EH (cell line): ENCODE measurements at places on chromosomes 5 and 9.
A peak's percentile ranks its signal among the peaks of the same experiment; 100 is the strongest.

DNA sequence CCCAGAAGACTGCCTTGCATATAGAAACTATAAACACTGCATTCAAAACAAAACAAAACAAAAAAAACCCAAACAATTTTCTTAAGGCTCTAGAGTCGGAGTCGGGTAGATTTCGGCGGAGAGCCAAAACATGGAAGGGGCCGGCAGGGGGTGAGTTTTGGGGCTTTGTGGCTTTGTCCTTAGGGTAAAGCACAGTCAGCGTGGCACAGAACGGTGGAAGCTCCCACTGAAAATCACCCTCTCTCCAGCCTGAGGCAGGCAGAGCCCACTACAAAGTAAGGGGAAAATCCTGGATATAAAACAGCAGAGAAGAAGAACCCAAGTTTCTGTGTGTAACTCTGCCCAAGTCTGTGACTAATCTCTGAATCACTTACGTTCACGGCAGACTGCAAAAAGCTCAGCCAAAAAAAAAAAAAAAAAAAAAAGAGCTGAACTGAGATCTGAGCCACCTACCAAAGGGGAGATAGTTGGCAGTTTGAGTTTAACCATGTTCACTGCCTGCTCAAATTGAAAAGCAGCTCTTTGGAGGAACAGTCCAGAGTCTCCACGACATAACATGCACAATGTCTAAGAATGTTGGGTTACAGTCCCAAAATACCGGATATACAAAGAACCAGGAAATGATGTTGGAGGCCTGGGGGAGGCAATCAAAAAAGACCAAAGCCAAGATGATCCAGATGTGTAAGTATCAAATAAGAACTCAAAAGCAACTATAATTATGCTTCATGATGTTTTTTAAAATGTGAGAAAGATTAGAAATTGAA is 26.6 kb upstream of the OR2K2 start:
- DNase-seq, result peak; percentile 90

DNA sequence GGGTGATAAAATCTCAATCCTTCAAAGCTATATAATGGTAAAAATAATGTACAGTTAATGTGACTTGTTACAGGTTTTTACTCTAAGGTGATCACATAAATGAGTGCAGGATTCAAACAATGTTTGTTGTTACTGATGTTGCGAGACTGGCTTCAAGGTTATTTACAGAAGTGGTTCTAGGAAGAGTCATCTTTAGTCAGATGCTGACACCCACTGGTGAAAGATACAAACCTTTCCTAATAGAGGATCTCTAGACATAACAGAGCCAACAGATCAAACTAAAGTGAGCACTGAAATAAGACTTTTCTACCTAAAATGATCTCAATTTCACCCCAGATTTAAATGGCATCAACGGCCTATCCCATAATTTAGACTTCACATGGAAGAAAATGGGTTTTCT is 20.2 kb downstream of the ARSB start:
- DNase-seq, result peak; percentile 74

- DNase-seq, result no peak
Measured at GRCh38 chr5:103617090-103617489, 54.5 kb upstream of the NUDT12 start.

- DNase-seq, result peak; percentile 83
Measured at GRCh38 chr5:123156577-123157296, 67.7 kb downstream of the PRDM6 start.

DNA sequence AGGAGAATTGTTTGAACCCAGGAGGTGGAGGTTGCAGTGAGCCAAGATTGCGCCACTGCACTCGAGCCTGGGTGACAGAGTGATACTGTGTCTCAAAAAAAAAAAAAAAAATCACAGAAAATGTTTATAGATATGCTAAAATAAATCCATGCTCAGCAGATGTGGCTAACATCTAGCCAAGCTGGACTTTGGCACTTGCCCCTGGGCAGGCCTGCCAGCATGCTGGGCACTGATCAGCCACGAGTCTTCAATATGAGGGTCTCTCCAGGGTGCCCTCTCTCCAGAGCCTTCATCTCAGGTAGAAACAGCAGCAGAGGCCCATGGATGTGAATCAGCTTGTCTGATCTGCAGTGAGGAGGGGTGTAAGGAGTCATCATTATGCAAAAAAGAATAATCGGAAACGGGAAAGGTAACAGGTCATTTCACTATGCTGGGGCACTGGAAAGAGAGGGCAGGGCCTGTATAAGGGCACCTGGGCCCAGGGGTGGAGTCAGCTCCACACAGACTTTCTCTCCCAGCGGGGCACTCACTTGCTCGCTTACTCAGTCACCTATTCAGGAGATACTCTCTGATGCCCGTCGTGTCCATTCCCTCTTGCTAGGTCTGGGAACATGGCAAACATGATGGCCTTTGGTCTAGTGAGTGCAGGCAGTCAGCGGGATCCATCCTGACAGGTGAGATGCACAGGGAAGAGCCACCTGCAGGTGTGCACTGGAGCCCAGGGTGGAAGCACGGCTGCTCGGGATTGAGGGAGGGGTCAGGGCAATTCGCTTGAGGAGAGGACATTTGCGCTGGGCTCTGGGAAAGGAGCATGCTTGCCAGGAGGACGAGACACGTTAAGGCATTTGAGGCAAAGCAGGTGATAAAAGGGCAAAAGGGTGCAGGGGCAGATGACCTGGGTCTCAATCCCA is 17.1 kb downstream of the RNF44 start:
- no peak for DNase-seq

DNA sequence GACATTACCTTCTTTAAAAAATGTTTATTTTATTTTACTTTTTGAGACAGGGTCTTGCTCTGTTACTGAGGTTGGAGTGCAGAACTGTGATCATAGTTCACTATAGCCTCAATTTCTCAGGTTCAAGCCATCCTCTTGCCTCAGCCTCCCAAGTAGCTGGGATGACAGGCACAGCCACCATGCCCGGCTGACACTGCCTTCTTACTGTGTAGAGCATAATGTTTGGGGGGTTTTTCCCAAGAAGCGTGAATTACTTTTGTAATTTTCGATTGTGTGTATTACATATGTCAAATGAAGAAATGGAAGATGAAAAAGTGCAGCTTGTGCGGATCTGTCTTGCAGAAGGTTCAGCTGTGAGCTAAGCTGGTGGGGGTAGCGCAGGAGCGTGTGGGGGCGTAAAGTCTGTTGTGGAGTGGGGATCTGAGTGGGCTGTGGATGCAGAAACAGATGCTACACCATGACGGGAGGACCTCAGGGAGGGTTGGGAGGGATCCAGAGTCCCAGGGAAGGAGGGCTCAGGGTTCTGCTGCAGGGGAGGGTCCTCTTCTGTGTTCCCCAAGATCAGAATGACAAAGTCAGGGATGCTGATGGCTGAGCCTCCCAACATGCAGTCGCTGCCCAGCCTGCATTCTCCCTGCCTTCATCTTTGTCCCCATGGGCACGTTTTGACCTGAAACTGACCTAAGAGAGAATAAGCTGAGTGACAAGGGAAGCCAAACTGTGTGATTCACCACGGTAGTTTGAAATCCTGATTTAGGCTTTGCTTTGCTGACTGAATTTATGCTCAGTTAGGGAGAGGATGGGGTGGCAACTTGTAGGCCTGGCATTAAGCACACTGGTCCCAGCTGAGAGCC is 6.8 kb upstream of the ANKRD33B start:
- DNase-seq, result peak; percentile 63

- no peak for DNase-seq
Measured at GRCh38 chr5:169946743-169947295, 33.5 kb downstream of the INSYN2B start.

DNA sequence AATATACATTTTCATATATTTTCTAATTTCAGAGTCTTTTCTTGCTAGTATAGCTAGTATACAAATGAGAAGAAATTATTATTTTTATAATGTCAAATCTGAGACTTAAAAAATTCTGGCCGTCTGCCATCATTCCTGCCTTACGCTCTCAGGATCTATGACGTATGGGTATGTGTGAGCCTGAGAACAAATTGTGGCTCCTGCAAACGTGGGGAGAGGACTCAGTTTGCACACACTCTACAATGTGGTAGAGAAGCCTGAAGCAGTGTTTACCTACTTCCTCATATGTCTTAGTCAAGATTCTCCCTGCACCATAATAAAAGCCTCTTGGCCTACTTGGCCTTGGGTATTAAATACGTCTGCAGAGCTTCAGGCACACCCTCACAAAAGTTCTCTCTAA is 825.4 kb downstream of the SEMA5A start:
- no peak for DNase-seq

GRCh38 chr9:34477541-34477940 is 18.9 kb downstream of the DNAI1 start:
- no peak for DNase-seq

DNA sequence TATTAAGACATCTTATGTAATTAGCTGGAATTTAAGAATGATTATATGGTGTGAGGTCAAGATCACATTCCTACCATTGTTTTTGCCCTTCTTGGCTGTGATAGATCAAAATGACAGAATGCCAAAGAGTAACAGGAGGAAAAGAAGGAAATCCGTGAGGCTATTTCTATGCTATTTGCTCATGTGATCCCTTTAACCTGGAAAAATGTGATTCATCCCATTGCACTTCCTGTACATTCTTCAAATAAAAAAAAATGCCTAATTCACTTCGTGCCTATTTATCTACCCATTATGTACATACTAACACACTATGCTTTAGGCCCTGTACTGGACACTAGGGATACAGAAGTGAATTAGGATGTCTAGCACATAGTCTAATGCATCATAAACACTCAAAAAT is 154.1 kb upstream of the PAPPA start:
- DNase-seq, result peak; percentile 71

GRCh38 chr9:128182893-128183588 is 8.3 kb downstream of the CIZ1 start:
- peak; percentile 42 for DNase-seq

DNA sequence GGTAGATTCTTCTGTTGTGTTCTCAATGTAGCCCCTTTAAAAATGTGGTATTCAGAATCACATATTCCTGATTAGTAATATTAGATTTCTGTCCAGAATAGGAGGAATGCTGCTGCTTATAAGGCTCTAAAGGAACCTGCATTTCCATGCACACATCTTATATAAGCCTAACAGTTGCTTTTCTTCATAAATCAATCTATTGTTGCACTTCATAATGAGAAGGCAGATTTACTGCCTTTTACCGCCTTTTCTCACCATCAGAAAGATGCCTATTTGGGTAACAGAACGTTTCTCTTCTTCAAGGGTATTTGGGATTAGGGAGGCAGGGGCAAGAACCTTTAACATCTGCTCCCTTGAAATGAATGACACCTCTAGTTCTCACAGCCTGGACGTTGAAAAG is 243.4 kb downstream of the MLLT3 start:
- DNase-seq, result no peak

DNA sequence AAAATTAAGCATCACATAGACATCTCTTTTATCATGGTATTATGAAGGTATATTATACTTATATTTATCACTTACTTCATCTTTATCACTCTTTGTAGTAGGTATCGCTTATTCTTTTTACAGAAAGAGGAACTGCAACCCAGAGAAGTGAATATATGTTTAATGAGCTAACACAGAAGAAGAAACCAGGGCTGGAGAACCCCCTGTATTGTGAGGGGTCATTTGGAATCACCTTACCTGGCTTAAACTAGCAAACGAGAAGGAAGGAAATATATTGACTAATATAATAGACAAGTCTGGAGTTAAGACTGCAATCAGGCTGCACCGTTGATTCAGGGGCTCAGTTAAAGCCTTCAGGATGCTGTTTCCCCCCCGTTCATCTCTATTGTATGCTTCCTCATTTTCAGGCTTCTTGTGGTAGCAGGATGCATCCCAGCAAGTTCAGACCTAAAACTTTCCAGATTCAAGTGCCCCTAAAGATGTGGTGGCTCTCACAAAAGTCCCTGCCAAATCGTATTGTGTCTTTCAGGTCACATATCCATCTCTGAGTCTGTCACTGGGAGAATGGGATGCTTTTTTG is 146.4 kb downstream of the GCNT1 start:
- DNase-seq, result no peak

DNA sequence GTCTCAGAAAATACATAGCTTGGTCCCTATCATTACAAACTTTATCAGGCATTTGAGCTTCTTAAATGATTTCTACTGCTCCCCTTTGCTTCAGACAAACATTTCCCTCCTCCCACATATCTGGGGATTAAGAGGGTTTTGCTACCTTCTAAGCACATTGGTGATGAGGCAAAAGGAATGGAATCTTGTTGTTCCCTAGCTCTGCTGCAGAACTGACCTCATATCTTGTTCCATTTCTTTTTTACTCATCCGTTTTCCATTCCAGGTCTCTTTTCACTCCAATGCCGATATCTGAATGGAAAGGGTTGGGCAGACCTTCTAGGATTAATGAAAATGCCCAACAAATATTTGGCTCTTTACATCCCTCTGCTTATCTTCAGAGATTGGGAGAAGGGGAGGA is 444.6 kb downstream of the ZNF608 start:
- DNase-seq, result no peak

- DNase-seq, result peak; percentile 7
Measured at GRCh38 chr5:59588922-59589321, 304.6 kb downstream of the PDE4D start.

GRCh38 chr5:34656700-34657273 is 659 bp downstream of the RAI14 start:
- DNase-seq, result peak; percentile 41

DNA sequence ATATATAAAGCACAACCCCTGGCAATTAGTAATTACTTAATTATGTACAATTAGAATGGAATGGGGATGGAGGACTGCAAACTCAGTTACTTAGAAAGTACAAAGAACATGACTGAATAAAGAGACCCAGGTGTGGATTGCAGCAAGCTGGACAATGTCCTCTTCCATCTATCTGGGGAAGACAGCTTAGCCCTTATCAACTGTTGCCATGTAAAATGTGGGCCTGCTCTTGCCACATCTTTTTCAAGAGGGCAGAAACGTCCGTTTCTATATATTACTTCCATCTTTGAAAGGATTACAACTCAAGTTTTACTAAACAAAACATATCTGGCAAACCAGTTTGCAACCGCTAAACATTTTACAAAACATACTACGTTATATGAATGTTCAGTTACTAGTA is 26.2 kb downstream of the GOLPH3 start:
- no peak for DNase-seq

- peak; percentile 53 for DNase-seq
Measured at GRCh38 chr5:79183617-79184016, 52.3 kb upstream of the JMY start.

- peak; percentile 43 for DNase-seq
Measured at GRCh38 chr9:34079181-34079580, 30.5 kb upstream of the UBAP2 start.
